ENCODE measurements at places on chromosomes 12 and 14.

DNA sequence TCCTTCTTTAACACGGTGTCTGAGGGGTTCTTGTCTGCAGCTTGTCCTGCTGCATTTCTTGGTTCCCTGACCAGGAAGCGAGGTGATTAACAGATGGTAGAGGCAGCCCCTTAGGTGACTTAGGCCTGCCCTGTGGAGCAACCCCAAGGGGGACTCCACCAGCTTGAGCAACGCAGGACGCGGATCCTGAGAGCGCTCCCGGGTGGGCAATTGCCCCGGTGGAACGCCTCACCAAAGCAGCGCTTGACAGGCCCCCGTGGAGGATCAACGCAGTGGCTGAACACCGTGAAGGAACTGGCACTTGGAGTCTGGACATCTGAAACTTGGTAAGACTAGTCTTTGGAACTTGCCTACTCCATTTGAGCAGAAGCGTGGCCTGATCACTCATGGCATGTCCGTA, 272.9 kb upstream of the ATXN7L3B start:
- no peak for DNase-seq

DNA sequence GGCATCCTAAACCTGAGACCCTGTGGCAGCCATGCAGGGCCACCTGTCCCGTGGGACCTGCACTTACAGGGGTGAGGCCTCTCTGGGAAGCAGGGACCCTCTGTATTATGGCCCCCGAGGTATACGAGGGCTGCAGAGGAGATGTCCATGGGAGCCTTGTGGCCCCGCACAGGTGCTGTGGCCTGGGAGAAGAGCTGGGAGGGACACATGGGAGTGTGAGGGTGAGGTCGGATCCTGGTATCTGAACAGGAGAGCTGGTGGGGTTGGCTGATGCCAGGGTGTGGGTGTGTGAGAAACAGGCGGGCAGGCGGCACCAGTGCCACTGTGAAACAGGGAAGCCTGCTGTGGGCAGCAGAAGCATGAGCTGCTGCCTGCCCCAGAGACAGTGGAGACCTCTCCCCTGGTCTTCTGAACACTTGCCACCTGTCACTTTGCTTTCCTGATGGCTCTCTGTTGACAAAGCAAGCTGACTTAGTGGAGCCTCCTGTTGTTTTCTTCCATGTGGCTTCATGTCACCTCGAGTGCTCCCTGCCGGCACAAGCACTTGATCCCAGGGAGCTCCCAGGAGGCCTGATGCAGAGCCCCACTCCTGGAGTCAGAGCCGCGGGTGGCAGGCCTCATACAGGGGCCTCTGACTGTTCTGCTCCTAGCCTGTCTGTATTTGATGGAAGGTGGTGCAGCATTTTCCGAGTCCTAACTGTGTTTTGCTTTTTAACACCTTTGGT, 19.8 kb upstream of the AMN start:
- DNase-seq, result no peak

- no peak for DNase-seq
Observed at GRCh38 chr14:24040692-24041091, 11.1 kb upstream of the CARMIL3 start.

GRCh38 chr12:24517000-24517399, 431.9 kb downstream of the BCAT1 start:
- DNase-seq, result no peak

DNA sequence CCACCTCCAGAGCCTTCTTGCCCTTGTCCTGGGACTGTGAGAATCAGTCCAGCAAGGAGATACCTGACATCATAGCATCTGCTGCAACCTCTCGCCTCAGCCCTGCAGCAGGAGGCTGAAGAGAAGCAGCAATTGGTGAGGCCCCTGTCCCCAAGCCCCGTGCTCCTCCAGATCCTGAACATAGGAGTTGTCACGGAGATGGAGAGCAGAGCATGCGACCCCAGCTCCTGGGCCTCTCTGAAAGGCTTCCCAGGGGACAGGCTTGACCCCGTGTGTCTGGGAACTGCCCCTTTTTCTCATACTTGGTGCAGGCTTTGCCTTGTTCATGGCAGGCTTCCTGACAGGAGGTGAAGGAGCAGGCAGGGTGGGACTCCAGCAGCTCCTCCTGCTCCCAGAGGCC, 127.7 kb upstream of the PZP start:
- no peak for DNase-seq
